B cell (primary cell): ENCODE measurements at places on chromosomes 16 and 17. TPM values are rescaled to one million over a fixed set of nuclear protein-coding genes. Genes with fewer than 3 reads are reported as not detected.
A peak's percentile ranks its signal among the peaks of the same experiment; 100 is the strongest.

Gene SLC38A8
- total RNA-seq: not detected in 2 replicates

Gene AOC2
- 3.8 and 4.1 TPM in 2 replicates for total RNA-seq

Gene NPTX1
- 0.57 and 1.3 TPM in 2 replicates for total RNA-seq

Gene SRCIN1
- 0.44 and 0.66 TPM in 2 replicates for total RNA-seq

Gene ARRB2
- 148 and 164 TPM in 2 replicates for total RNA-seq

Gene CDRT4
- total RNA-seq: 10.5 and 11.6 TPM in 2 replicates

GRCh38 chr17:693791-694638, 20.6 kb downstream of the VPS53 start:
- no peak for DNase-seq
- H3K36me3 ChIP-seq: peaks cover 6% of the 10 kb centered on the region
- no peaks in the 10 kb centered on the region for H3K27me3 ChIP-seq
- H3K4me1 ChIP-seq: no peaks in the 10 kb centered on the region
- H3K27ac ChIP-seq: no peak overlapping the region

DNA sequence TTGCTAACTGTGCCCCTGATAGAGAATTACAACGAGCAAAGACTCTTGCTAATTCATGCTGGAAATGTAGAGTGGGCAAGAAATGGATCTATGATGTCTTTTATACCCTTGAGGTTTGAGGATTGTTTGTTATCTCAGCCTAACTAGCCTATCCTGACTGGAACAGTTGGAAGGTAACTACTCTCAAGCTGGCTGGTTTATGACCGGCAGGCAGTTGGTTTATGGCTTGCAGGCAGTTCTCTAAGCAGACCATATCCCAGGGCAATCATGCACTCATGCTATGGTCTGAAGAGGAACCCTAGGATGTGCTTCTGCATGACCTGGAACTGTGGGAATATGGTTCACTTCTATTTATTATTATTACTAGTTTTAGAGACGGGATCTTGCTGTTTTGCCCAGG, 49.1 kb downstream of the LYRM1 start:
- H3K27me3 ChIP-seq: no peaks in the 10 kb centered on the region
- no peaks in the 10 kb centered on the region for H3K36me3 ChIP-seq
- no peak overlapping the region for H3K4me3 ChIP-seq

DNA sequence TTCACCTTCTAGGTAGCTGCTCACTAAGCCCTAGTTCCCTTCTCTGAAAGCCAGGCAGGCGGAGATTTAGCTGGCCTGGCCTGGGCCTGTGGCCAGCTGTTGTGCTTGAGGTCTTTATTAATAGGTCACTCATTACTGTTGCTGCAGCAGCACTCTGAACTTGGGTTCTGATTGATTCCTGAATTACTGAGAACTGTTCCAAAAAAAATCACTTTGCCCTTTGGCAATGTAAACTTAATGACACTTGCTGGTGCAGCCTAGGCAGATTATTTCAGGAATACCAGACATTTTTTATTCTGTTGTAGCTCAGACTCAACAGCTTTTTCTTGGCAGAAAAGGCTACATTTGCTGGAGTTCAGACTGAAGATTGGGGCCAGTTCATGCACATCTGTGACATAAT, 2.7 kb downstream of the TOM1L1 start:
- no peaks in the 10 kb centered on the region for H3K27me3 ChIP-seq
- H3K4me3 ChIP-seq: no peak overlapping the region
- no peaks in the 10 kb centered on the region for H3K36me3 ChIP-seq
- H3K27ac ChIP-seq: no peak overlapping the region
- H3K4me1 ChIP-seq: no peaks in the 10 kb centered on the region

DNA sequence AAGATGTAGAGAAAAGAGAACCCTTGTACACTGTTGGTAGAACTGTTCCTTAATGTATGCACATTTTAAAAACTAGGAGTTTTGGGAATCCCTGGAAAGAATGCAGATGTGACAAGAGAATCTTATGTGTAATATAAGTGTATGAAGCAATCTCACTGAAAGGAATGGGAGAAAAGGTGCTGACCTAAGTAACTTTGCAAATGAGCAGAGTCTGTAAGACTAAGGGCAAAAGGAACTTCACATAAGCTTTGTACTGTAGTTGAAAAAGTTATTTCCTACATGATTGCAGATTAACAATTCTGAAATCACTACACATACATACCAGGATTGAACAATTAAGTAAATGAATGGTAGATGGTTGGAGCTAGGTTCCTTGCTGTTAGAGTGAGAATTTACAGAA, 22.3 kb downstream of the CBLN1 start:
- no peak overlapping the region for H3K4me3 ChIP-seq
- H3K27me3 ChIP-seq: no peaks in the 10 kb centered on the region
- H3K36me3 ChIP-seq: no peaks in the 10 kb centered on the region
- H3K27ac ChIP-seq: no peak overlapping the region

DNA sequence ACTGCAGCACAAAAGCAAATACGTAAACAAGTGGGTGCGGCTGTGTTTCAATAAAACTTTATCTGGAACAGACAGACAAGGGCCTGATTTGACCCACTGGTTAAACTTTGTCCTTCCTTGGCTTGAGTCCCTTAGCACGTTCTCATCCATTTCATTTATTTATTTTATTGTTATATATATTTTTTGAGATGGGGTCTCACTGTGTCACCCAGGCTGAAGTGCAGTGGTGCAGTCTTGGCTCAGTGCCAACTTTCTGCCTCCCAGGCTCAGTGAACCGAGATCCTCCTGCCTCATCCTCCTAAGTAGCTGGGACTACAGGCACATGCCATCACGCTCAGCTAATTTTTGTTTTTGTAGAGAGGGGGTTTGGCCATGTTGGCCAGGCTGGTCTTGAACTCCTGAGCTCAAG, 64.3 kb downstream of the MYH11 start:
- no peaks in the 10 kb centered on the region for H3K27me3 ChIP-seq
- H3K27ac ChIP-seq: no peak overlapping the region
- H3K36me3 ChIP-seq: no peaks in the 10 kb centered on the region

DNA sequence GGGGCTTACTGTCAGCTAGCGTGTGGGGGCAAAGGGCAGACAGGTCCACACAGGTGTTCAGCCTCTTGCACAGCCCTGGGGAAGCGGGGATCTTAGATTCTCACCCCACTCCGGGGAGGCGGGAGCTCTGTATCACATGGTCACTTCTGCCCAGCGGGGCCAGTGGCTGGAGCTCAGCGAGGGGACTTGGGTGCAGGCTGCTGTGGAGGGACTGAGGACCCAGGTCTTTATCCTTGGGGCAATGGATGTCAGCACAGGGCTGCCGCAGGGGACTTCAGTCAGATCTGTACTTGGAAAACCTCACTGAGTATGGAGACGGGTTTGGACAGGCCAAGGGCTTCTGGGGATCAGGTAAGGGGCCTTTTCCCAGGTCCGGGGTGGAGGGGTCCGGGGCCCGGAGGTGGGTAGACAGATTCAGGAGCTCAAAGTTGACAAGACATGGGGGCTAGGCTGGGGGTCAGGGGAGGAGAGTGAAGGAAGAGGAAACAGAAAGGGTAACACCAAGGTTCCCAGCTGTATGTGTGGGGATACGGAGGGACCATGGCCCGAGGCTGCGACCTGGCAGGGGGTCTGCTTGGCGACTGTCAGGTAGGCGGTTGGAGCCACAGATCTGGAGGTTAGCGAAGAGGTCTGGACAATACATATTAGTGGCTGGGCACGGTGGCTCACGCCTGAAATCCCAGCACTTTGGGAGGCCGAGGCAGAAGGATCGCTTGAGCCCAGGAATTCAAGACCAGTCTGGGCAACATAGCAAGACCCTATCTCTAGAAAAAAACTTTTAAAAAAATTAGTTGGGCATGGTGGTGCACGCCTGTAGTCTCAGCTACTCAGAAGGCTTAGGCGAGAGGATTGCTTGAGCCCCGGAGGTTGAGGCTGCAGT, 15.1 kb upstream of the BAIAP2 start:
- no peak overlapping the region for H3K27ac ChIP-seq
- H3K36me3 ChIP-seq: no peaks in the 10 kb centered on the region
- no peak for DNase-seq
- no peak overlapping the region for H3K4me3 ChIP-seq

DNA sequence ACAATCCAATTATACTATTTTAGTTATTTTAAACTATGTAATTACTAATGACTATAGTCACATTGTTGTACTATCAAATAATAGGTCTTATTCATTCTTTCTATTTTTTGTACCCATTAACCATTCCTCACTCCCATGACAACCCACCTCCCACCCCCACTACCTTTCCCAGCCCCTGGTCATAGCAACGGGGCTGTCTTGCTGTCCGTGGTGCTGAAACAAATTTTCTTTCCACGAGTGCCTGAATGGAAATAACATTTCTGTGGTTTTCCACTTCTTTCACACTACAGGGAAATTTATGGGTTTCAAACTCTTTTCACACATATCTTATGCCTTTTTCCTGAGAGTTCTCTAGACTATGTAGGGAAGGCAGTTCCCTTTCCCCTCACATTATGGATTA, 326.6 kb downstream of the PHKB start:
- H3K4me3 ChIP-seq: no peak overlapping the region
- DNase-seq: no peak
- H3K36me3 ChIP-seq: no peaks in the 10 kb centered on the region
- peaks cover 5% of the 10 kb centered on the region for H3K27me3 ChIP-seq
- no peaks in the 10 kb centered on the region for H3K4me1 ChIP-seq

DNA sequence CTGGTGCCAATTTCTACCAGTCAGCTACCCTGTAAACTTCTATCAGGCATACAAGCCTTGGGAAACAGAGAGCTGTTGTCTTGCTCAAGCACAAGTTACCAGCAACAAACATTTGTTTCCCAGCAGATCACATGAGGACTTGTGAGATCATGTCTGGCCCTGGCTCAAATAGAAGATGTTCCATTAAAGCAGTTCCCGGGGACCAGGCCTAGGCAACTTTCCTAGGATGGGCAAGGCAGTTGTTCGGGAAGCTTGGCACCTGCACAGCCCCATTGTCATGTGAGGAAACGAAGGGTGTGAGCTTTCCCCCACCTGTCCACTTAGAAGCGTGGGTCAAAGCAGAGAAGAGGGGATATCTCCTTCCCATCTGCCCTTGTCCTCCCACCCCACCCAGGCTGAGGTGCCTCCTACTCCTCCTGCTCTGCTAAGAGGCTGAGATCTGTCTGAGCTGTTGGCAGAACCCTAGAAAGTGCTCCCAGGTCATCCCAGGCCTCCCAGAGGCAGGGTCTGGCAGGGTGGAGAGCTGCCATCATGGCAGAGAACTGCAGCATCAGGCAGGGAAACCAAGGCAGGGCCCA, 11.2 kb upstream of the SLC47A2 start:
- H3K36me3 ChIP-seq: no peaks in the 10 kb centered on the region
- DNase-seq: no peak
- no peak overlapping the region for H3K27ac ChIP-seq
- peaks cover 12% of the 10 kb centered on the region for H3K4me1 ChIP-seq
- no peaks in the 10 kb centered on the region for H3K27me3 ChIP-seq
- H3K4me3 ChIP-seq: no peak overlapping the region

GRCh38 chr17:50447870-50448595, 20.6 kb downstream of the CHAD start:
- H3K4me1 ChIP-seq: peaks cover 12% of the 10 kb centered on the region
- peaks cover 2% of the 10 kb centered on the region for H3K36me3 ChIP-seq
- no peak overlapping the region for H3K27ac ChIP-seq
- H3K27me3 ChIP-seq: no peaks in the 10 kb centered on the region

DNA sequence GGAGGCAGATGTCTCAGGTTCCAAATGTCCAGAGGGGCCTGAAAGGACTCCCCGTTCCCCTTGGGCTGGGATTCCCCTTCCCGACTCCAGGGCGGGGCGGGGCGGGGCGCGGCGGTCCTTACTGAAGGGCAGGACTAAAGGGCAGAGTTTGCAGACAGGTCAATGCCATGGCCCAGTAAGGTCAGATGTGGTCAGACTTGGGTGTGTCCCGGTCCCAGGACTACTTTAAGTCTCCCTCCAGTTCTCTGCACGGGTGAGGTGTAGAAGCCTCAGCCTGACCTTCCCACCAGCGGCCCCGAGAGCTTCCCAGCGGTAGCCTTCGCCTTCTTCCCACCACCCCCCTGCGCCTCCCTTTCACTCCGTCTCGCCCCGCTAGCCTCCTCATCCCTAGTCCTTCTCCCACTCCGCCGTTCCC, 532 bp downstream of the KDM6B start:
- H3K4me3 ChIP-seq: peak overlapping the region; percentile 95
- no peaks in the 10 kb centered on the region for H3K27me3 ChIP-seq
- H3K36me3 ChIP-seq: no peaks in the 10 kb centered on the region
- DNase-seq: peak; percentile 85
- peak overlapping the region; percentile 93 for H3K27ac ChIP-seq

GRCh38 chr16:11691235-11691634, 23.0 kb downstream of the SNN start:
- no peak overlapping the region for H3K4me3 ChIP-seq
- no peaks in the 10 kb centered on the region for H3K27me3 ChIP-seq
- H3K36me3 ChIP-seq: no peaks in the 10 kb centered on the region
- DNase-seq: no peak

- no peak for DNase-seq
- H3K36me3 ChIP-seq: no peaks in the 10 kb centered on the region
- no peaks in the 10 kb centered on the region for H3K27me3 ChIP-seq
- H3K4me3 ChIP-seq: no peak overlapping the region
- H3K4me1 ChIP-seq: no peaks in the 10 kb centered on the region
Observed at GRCh38 chr16:79124016-79124756, 476.4 kb downstream of the MAF start.

DNA sequence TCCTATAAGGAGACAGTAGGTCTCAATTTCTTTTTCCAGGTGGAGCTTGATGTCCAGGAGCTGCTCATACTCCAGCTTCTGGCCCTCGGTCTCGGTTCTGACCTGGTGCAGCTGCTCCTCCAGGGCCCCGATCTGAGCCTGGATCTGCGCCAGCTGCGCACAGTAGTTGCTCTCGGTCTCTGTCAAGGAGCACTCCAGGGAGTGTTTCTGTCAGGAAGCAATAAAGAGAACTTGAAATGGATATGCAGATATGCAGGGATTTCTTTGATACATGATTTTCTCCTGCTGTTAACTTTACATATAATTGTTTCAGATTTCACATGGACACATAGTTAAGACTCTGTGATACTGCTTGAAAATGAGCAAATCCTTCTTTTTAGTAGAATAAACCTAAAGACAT, 4.7 kb downstream of the KRT25 start:
- H3K36me3 ChIP-seq: no peaks in the 10 kb centered on the region
- H3K27ac ChIP-seq: no peak overlapping the region
- H3K4me3 ChIP-seq: no peak overlapping the region
- peaks cover 12% of the 10 kb centered on the region for H3K27me3 ChIP-seq
- no peaks in the 10 kb centered on the region for H3K4me1 ChIP-seq

GRCh38 chr16:79074951-79075350, 525.6 kb downstream of the MAF start:
- DNase-seq: no peak
- no peak overlapping the region for H3K27ac ChIP-seq
- H3K4me3 ChIP-seq: no peak overlapping the region

DNA sequence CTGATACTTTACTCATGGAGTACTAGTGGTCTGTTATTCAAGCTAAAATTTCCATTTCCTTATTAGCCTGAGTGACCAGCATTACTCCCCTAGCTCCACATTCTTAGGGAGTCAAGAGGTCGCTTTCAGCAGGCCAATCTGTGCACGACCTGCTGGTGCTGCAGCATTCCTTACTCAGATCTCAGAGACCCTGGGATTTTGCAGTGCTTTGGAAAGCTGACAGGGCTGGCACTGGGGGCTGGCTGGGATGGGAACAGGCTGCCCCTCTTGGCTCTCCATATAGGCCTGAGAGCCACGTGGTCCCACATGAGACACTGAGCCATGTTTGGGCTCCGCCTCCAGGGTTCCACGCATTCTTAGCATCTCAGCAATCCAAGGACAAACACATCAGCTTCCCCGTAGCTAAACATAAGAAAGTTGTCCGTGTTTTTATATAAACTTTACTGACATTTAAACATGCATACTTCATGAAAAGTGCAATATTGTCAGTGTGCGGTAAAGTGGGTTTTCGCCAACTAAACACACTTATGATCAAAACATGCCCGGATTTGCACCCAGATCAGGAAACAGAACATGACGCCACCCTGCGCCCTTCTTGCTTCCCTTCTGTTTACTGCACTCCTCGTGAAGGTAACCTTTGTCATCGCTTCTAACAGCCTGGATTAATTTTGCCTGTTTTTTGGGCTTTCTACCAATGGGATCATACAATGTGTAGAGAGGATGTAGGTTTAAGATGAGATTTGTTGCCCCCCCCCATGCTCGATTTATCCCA, 254.5 kb upstream of the CACNG5 start:
- H3K27me3 ChIP-seq: no peaks in the 10 kb centered on the region
- H3K27ac ChIP-seq: no peak overlapping the region
- DNase-seq: no peak
